ENCODE measurements at places on chromosomes 6 and 20.

- DNase-seq = no peak
Observed at GRCh38 chr6:68891419-68891818, 256.3 kb downstream of the ADGRB3 start.

DNA sequence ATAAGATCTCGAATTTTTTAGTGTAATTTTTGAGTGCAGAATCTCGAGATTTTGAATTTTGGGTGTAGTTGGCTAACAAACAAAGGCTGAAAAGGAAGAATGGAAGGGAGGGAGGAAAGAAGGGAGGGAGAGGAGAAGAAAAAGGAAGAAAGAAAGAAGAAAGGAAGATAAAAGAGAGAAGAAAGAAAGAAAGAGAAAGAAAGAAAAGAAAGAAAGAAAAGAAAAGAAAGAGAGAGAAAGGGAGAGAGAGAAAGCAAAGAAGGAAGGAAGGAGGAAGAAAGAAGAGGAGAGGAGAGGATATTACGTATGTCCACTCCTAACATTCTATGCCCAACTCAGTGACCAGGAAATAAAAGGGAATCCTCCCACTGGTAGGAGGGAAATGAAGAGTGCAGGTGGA lies 169.6 kb downstream of the TBXT start:
- no peak for DNase-seq

- DNase-seq = no peak
Observed at GRCh38 chr20:5369629-5370028, 52.9 kb upstream of the PROKR2 start.

DNA sequence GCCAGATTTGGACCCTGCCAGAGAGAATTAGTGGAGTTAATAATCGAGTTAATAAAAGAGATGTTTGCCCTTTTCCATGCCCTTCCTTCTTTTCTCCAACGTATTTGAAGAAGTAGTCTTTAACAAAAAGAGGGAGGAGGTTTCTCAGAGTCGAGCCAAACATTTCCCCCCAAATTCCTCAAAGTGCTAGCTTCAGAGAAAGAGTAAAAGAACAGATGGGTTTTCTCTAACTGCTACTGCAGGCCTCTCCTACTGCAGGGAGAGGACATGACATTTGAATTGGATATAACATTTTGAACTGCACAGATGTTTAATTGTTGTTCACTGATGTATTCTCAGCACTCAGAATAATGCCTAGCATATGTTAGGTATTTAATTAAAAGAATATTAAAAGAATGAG lies 25.5 kb downstream of the RWDD2A start:
- no peak for DNase-seq

Measured in activated CD4-positive, CD25-positive, alpha-beta regulatory T cell treated with anti-CD3 and anti-CD28 coated beads, Interleukin-2, amount 50 U/mL, for 72 hours (primary cell).